ENCODE measurements at places on chromosomes 4 and X.

DNA sequence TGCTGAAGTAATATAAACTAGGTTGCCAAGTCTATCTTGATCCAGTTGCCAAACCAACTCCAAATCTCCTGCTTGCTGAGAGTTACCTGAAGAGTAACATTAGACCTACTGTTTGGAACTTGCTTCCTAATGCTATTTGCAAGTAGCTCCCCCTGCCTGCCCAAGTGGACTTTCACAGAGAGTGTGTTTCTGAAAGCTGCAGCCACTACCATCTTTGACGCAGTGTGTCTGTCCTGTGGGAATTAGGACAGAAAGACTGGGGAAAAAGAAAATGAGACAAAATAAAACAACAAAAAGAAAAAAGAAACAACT lies 195.0 kb upstream of the HS3ST1 start:
- DNase-seq: no peak

DNA sequence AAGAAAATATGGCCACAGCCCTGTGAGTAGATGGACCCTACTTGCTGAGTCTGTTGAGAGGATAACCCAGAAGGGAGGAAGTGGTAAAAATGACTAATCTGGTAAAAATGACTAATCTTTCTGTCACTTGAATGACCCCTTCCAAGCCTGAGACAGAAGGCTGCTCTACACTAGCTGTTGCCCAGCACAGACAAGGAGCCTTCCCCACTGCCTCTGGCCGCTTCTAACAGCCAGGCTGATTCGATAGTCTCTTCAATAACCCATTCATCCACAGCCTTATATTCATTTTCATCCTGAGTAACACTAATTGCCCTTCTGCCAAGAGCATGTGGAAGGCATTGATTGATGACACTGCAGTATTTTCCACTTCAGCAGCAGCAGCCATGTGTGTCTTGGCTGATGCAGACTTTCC lies 18.4 kb downstream of the MAGEB17 start:
- DNase-seq: no peak

GRCh38 chr4:15402974-15403373 lies 24.9 kb upstream of the C1QTNF7 start:
- no peak for DNase-seq

GRCh38 chrX:109911046-109911445 lies 91.9 kb upstream of the TMEM164 start:
- DNase-seq: no peak

- DNase-seq: no peak
These were observed 3.5 kb downstream of the TMEM154 start for GRCh38 chr4:152676052-152676854.

DNA sequence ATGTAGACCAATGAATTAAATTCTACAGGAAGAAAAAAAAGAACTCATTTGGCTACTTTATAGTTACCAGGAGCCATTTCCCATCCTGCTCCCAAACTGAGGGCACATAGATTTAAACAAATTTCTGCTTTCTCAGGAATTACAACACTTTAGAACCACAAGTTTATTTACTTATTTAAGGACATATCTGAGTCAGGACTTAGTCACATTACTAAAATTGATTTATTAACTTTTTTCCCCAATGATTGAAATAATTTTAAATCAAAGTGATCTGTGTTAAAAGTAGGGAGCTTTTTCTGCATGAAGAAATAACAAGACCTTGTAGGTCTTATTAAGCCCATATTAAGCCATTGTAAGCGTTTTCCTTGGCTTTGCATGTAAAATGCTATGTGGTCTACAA lies 291.0 kb upstream of the HAND2 start:
- DNase-seq: no peak

- no peak for DNase-seq
These were observed 137.4 kb upstream of the AGA start for GRCh38 chr4:177579649-177580048.

- no peak for DNase-seq
These were observed 210.6 kb downstream of the QDPR start for GRCh38 chr4:17301266-17301665.

DNA sequence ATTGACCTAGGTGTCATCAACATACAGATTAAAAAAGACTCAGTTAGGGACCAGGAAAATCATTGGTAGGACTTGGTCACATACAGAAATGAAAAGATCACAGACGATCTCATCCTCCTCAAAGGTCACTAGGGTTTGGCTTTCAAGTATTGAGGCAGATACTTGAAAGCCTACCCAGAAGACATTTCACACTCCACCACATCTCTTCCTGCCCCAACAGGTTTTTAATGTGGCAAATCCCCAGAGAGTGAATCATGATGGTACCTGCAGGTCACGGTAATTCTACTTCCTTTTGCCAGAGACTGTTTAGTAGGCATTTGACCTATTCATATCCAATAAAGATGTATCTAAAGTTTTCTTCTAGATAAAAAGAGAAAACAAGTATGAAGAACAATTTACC lies 44.1 kb downstream of the INPP4B start:
- no peak for DNase-seq

DNA sequence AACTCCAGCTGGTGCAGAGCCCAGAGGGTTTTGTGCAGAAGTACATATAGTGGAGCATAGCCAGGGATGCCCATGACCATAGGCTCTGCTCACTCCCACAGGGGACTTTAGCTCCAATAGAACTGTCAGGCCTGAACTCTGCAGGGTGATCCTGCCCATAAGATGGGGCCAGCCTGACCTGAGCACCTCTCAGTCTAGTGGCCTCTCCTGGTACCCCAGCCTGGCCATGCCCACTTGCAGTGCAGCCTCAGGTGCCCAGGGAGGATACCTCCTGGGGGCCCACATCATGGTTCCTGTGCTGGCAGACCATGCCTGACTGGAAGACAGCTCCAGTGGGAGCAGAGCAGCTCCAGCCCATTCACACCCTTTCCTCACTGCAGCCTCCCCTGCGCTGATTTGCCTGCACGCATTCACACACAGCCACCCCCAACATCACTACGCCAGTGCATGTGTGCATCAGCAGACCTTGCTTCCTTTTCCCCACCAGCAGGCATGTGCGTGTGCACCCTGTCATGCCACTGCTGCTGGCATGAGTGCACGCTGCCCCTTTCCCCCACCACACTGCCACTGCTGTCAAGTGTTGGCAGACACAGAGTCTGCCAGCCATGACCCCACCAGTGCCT lies 53.0 kb upstream of the MMAA start:
- no peak for DNase-seq

DNA sequence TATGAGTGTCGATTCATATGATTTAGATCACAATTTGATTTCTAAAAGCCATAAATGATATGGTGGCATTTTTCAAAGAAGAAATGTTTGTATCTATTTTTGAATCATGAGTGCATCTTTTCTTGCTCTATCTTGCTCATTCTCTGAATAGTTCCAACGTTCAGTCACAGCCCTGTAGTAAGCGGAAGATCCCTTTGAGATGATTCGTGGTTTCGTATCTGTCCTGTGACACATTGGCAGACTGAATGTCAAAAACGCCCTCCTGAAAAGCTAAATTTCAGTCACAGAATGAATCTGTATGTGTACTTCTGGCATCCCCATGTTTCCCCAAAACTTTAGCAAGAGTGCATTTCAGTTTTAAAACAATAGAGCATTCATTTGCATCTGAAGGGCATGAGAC lies 1066.9 kb upstream of the TENM3 start:
- no peak for DNase-seq

GRCh38 chr4:138408758-138409157 lies 166.6 kb upstream of the SLC7A11 start:
- no peak for DNase-seq

- DNase-seq: no peak
These were observed 129.1 kb downstream of the HMX1 start for GRCh38 chr4:8742546-8742945.

- no peak for DNase-seq
These were observed 616.1 kb upstream of the CPEB2 start for GRCh38 chr4:14386196-14386595.

DNA sequence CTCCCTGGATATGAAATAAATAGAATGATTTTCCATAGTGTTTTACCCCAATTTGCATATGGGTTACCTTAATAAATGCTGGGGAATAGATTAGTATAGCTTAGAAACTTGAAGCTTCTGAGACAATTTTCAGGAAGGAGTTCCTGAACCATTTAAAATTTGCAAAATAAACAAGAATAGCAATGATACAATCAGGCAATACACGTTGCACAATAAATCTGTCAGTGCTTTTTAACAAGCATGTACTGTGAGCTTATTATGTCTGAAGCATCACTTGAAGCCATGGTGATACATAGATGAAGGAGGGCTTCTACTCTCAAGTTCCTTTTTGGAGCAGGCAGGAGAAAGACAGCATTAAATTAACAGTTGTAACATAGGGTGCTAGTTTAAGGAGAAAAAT lies 84.2 kb upstream of the WDFY3 start:
- DNase-seq: no peak

- DNase-seq: no peak
These were observed 355.9 kb downstream of the GPM6A start for GRCh38 chr4:175456131-175456530.

DNA sequence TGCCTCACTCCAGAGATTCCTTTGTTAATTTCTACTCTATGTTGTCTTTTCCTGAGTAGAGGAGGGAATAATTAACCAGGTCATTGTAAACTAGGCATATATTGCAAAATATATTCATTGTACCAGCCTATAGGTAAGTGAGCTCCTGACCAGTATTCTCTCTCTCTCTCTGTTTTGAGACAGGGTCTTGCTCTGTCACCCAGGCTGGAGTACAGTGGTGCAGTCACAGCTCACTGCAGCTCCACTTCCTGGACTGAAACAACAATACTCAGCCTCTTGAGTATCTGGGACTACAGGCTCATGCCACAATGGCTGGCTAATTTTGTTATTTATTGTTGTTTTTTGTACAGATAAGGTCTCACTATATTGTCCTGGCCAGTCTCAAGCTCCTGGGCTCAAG lies 198.3 kb downstream of the ARAP2 start:
- no peak for DNase-seq

DNA sequence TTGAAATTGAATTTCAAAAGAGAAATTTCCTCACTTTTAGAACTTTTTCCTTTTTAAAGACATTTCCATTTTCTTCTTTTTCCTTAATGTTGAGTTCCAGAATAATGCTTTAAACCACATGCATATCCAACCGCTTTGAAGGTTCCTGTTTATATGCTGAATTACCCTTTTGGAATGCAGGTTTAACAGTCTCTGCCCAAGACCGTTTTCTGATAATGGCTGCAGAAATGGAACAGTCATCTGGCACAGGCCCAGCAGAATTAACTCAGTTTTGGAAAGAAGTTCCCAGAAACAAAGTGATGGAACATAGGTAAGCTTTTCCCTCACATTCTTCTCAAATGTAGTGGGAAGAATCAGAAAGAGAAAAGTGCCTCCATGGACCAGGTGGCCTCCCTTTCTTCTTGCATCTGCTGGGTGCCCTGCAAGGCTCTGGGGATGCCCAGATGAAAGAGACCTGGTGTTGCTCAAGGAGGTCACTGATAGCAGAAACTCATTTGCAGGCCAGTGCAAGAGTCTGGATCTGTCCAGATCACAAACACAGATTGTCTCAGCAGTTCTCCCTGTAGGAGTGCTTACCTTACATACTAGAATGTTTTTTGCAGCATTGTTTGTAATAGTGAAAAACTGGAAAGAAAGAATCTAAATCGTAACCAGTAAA lies 42.9 kb downstream of the MOSPD2 start:
- DNase-seq: no peak

- no peak for DNase-seq
These were observed 534.4 kb upstream of the PCDH10 start for GRCh38 chr4:132614682-132615081.

DNA sequence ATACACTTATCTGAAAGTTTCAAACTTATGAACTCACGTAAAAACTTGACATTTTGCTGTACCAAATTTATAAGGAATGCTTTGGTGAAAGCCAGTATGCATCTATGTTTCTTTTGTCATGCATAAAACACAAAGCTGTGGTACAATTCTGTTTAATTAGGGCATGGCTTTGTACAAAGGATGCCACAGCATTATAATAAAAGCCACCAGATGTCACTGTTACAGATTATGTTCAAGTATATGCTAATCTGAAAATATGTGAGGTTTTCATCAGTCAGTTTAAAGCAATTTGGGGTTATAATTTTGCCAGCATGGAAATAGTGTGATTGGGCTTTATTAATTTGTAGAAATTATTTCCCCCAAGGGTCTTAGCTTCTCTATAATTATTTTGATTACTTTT lies 69.0 kb downstream of the ATOH1 start:
- DNase-seq: no peak

DNA sequence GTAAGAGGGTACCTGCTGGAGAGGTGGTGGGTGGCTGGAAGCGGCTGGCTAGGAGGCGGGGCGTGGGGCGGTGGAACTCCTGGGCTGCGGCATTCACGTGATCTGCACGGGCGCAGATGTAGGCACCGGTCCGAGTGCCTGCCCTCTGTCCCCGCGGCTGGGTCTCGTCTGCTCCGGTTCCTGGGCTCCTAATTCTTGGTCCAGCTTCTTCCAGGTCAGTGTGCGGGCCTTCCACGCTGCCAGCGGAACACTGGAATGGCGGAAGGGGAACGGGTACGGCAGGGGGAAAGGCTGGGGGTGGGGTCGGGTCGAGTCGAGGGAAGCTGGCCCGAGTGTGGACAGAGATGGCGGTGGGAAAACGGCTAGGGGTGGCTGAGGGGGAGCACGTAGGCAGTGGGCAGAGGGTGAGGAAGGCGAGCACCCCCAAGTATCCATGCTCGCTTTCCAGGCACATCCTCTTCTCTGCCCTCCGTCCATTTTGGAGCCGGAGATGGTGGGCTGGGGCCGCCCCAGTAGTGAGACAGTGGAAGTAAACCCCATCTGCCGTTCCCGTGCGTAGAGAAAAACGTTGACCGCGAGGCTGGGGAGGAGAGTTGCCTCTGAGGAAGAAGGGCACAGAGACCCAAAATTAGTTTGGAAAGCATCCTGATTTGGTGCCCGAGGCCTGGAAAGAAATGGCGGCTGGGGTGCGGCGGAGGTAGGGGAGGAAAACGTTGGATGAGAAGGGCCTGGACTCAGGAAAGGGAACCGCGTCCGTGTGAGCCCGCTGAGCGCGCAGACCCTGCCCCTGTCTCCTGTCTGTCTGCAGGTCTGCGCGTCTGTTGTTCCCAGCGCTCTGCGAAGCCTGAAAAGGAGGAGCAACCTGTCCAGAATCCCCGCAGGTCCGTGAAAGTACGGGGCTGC lies at the start of gene TCEAL4:
Gene TCEAL4 (plus strand): TSS at position 105 of the 903 bp plus-strand sequence. CDS start 1,161 bp downstream, outside the sequence.
- DNase-seq: no peak

GRCh38 chr4:113335746-113336145 lies 286.3 kb downstream of the ANK2 start:
- no peak for DNase-seq

DNA sequence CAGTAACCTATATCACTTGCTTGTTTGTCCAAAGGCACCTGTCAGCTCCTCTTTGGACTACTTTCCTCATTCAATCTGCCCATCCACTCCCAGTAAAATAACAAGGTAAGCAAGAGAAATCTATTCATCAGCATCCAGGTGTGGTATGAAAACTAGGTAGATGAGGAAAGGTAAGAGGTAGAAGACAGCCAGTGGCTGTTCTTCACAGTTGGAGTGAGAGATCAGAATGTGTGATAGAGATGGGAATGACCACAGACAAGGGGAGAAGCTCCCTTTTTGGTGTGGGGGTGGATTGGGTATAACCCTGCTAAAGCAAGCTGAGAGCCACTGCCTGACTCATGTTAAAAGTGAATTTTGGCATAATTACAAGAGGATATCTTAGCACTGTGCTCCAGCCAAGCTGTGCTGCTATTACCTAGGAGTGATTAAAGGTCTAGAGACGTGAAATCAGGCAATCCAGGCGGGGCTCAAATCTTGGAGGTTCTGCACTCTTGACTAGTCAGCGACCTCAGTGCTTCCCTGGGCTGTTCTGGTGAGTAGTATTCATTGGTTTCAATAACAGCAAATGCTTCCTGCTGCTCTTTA lies 28.1 kb upstream of the RASL11B start:
- no peak for DNase-seq
